GM23248 (cell line): ENCODE measurements at places on chromosomes 11 and 22. TPM values are rescaled to one million over a fixed set of nuclear protein-coding genes. Genes with fewer than 3 reads are reported as not detected.

Gene IFITM10
- total RNA-seq, result 1.6 and 67.4 TPM in 2 replicates

Gene LRRC74B
- total RNA-seq, result under 0.01 TPM in 1 of 2 replicates, not detected in the other

Gene TMEM126B
- total RNA-seq, result 52.2 and 60.1 TPM in 2 replicates

Gene NADSYN1
- 50.4 and 64.4 TPM in 2 replicates for total RNA-seq

Gene MAP6
- 5.2 and 9.9 TPM in 2 replicates for total RNA-seq

Gene PIWIL4
- 1.2 and 2.8 TPM in 2 replicates for total RNA-seq

Gene FAM227A
- total RNA-seq, result 0.13 and 2.1 TPM in 2 replicates

Gene DBX1
- total RNA-seq, result not detected in 2 replicates

Gene FEN1
- total RNA-seq, result 29.0 and 29.2 TPM in 2 replicates
